Esophagus squamous epithelium (tissue), 5 donors: ENCODE measurements at places on chromosomes 16 and 17. TPM values are rescaled to one million over a fixed set of nuclear protein-coding genes. Genes with fewer than 3 reads are reported as not detected.

DNA sequence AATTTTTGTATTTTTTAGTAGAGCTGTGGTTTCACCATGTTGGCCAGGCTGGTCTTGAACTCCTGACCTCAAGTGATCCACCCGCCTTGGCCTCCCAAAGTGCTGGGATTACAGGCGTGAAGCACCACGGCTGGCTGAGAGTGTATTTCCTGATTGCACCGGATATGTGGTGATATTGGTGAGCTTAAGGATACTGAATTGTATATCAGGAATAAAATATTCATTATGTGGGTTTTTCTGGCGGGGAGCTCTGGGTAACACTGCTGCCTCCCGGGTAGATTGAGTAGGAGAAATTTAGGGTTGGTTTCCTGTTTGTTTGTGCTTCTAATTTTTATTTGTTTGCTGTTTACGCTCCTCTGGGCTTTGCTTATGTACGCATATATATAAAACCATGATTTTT, 7.7 kb upstream of the TMEM98 start:
- no peak overlapping the region for H3K4me3 ChIP-seq
- H3K36me3 ChIP-seq, result no peaks in the 10 kb centered on the region

GRCh38 chr17:73711184-73711583, 66.9 kb upstream of the SDK2 start:
- H3K27me3 ChIP-seq, result peaks cover 88% of the 10 kb centered on the region
- peaks cover 11% of the 10 kb centered on the region for H3K4me1 ChIP-seq
- H3K27ac ChIP-seq, result no peak overlapping the region
- H3K36me3 ChIP-seq, result no peaks in the 10 kb centered on the region
- DNase-seq, result no peak

- H3K27me3 ChIP-seq, result no peaks in the 10 kb centered on the region
- DNase-seq, result no peak
- peak overlapping the region; percentile 73 for H3K4me3 ChIP-seq
- peak overlapping the region; percentile 96 for H3K27ac ChIP-seq
- H3K36me3 ChIP-seq, result no peaks in the 10 kb centered on the region
- H3K4me1 ChIP-seq, result peaks cover 88% of the 10 kb centered on the region
Measured at GRCh38 chr16:20901436-20902112, 1.0 kb downstream of the LYRM1 start.

SKAP1 gene
- not detected for total RNA-seq

CBX2 gene
- total RNA-seq, result 7.2 TPM
